ENCODE measurements at places on chromosomes 6 and 20.

DNA sequence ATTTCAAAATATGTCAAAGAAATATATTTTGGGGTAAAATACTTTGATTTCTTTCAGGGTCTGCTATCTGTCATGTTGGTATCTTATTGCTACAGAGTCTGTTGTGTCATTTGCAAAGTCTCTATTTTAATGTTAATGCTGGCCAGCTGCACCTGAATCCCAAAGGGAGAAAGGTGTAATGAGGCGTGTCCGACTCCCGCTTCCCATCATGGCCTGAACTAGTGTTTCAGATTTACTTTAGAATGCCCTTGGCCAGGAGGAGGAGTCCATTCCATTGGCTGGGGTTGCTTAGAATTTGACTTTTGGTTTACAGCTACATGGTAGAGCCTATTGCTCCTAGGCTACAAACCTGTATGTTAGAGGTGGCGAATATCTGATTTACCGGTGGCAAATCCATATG is 69.3 kb downstream of the FAM50B start:
- no peak for DNase-seq

- peak; percentile 36 for DNase-seq
Observed at GRCh38 chr6:119609865-119610264, 260.3 kb upstream of the MAN1A1 start.

- no peak for DNase-seq
Observed at GRCh38 chr20:48933017-48933766, 11.7 kb downstream of the ARFGEF2 start.

GRCh38 chr6:41578217-41579087 is 32.3 kb downstream of the FOXP4 start:
- no peak for DNase-seq

DNA sequence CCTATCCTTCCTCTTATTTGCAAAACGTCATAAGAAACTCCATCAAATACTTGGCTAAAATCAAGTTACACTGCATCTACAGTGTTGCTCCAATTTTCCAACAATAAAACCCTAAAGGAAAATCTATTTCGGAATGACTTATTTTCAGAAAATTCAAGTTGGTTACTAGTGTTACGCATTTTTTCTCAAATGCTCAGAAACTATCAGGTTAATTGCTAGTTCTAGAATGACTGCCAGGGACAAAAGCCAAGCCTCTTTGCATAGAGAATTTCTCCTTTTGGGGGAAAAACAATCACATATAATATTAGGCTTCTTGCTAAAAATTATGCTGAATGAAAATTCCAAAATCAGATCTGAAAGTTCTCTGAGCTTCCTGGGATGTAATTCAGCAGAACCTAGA is 210.2 kb downstream of the BTBD9 start:
- no peak for DNase-seq

- no peak for DNase-seq
Observed at GRCh38 chr6:55604021-55604420, 25.0 kb upstream of the HMGCLL1 start.

GRCh38 chr6:136611746-136612145 is 61.5 kb upstream of the MAP7 start:
- no peak for DNase-seq

GRCh38 chr6:139117734-139118133 is 17.1 kb upstream of the HECA start:
- no peak for DNase-seq

DNA sequence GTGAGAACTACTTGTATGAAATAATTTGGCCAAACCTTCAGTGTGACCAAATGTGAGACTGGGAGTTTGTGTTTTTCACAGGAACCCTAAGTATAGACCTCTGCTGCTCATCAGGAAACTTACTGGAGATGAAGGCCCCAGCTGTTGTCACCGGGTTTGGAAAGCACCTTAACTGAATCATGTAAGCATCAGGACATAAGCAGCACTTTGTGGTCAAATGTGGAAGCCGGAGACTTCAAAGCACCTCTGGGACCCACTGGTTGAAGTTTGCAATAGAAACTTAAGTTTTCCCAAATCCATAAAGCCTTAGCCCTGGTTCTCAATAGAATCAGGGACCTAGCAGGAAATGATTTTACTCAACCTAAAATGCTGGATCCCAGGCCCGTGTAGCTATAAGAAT is 14.3 kb downstream of the TTPAL start:
- no peak for DNase-seq

GRCh38 chr6:158737710-158738615 is 81.2 kb downstream of the EZR start:
- DNase-seq = no peak

- DNase-seq = no peak
Observed at GRCh38 chr6:168078175-168078942, 653 bp downstream of the FRMD1 start.

- no peak for DNase-seq
Observed at GRCh38 chr20:49759266-49759950, 45.7 kb upstream of the B4GALT5 start.

DNA sequence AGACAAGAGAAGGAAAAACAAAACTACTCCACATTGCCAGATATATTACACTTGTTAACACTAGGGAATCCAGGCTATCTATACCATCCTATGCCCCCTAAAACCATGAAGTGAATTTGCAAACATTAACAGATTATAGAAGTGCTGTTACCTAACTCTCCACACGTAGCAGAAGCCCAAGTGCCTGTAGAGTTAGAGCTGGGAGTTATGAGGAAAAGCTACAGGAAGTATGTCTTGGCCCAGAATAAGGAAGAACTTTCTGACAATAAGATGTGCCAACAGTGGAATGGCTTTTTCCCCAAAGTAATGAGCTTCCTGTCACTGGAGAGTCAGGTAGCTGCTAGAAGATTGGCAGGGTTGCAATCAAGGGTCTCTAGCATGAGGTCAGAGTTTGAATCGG is 32.5 kb downstream of the ADGRG6 start:
- no peak for DNase-seq

- no peak for DNase-seq
Observed at GRCh38 chr20:14570811-14571210, 233.4 kb upstream of the FLRT3 start.

DNA sequence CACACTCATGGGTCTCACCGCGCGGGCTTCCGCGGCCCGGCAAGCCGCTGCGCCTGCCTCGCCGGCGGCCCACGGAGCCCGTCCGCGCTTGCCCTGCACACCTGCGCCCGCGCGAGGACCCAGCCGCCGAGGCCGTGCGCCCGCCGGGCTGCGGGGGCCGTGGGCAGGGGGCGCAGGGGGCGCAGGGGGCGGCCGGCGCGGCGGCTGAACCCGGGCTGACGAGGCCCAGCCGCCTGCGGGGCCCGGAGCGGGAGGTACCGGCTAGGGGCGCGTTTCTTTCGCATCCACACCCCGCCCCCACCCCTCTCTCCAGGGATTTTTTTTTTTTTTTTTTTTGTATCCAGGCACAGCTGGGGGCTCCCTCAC is 43.8 kb upstream of the OSTM1 start:
- DNase-seq = no peak

DNA sequence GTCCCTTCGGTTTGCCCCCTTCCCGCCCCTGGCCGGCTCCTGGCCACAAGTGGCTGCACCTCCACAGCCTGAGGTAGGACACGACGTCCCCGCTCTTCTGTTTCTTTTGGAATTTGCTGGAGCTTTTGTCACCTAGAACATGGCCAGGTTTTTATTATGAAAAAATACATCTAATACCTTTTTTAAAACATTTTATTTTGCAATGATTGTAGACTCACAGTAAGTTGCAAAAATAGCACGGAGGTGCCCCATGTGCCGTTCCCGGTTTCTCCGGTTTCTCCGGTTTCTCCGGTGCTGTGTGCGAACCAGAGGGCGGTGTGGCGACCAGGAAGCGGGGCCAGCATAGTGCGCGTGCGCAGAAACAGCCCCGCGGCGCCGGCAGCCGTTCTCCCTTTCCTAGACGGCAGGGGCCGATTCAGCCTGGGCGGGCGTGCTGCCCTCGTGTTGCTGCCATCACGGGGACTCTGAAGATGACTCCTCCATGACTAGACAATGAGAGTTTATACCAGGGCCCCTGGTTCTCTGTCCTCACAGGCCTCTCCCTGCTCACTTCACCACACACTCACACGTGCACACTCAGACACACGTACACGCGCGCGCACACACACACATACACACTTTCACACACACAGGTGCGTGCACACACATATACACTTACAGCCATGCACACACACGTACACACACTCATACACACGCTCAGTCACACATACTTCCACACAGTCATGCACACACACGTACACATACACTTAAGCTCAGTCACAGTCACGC is 102.1 kb downstream of the TMEM242 start:
- peak; percentile 75 for DNase-seq

GRCh38 chr20:15154070-15154469 is 816.7 kb upstream of the FLRT3 start:
- DNase-seq = no peak

- no peak for DNase-seq
Observed at GRCh38 chr6:88922775-88923548, 40.5 kb downstream of the RNGTT start.

DNA sequence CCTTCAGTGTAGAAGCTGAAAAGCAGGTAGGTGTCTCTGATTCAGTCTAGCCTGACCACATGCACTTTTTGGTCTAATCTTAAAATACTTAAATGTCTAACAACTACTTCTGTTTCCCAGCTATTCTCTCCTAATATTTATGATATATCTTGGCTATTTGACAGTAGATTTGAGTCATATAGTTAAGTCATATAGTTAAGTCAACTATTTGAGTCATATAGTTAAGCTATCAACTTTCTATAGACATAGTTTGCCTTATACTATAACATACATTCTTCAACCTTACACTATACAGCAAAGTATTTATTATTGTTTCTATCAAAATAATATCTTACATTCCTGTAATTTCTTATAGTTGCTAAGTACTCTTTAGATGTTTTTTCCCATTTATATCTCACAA is 110.9 kb downstream of the GMDS start:
- no peak for DNase-seq

- peak; percentile 85 for DNase-seq
Observed at GRCh38 chr6:29870104-29870503, 42.5 kb downstream of the HLA-G start.

- no peak for DNase-seq
Observed at GRCh38 chr6:113047932-113048331, 700.8 kb downstream of the RFPL4B start.

DNA sequence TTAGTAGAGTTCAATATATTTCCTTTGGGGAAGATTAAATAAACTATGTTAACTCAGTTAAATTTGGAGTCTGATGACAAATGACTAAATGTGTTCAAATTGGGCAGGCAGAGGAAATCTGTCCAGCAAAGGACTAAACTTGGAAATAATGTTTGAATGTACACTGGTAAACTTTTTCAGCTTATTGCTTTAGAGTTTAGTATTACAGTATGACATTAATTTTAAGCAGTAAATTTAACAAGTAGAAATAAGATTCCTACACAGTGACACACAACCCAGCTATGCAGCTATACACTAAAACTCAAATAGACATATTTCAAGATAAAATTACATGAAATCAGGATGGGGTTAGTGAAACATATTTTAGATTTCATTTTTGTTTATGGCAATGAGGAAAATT is 42.6 kb upstream of the HDGFL1 start:
- DNase-seq = no peak

DNA sequence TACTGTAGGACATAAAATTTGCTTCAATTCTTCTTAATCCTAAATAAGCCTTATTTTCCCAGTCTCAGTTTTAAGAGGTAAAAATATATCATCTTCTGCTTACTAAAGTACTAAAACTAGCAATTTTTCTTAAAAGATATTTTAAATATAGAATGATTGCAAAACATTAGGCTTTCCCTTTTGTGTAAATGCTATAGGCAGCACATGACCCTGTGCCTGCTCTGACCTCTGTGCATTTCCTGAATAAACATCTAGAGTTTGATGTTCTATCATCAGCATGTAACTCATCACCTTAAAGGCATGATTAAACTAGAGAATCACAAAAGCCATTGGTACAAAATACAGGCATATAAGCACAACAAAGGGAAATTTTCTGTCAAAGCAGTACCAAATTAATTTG is 422.7 kb downstream of the TFAP2B start:
- no peak for DNase-seq

DNA sequence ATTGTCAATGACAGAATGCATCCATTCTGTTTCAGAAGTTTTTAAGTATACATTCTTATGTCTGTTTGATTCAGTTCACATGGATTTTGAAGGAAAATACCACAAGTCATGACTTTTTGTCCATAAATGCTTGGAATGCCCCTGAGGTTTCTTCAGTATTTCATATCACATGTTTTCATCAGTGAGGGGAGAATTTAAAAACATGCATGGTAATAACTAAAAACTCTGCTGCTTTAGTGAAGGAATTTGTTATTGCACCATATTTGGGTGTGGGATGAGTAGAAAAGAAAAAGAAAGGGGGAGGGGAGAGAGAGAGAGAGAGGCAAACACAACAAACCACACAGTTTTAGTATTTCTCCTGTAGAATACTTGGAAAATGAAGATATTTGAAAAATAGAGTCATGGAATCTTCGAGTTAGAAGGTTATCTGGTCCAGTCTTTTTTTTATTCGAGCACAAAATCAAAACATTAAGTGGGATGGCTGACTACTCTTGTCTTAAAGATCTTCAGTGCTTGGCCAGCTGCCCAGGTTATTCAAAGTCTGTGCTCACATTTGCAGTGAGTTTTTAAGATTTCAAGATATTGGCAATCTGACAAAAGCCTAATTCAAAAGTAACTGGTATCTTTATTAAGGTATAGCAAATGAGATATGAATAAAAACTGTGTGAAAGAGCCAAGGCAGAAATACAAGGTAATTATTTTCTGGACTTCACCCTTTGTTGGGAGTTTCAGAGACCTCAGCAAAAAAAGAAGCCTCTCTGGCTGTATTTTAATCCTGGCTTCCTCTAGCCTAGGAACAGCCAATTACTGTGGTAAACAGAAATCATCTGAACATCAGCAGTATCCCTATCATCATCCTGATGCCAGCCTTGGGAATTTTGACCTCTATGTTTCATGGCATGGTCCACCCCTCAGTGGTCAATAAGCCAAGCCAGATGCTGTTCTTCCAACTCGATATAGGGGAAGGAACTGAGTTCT is 687.9 kb upstream of the CITED2 start:
- DNase-seq = no peak

DNA sequence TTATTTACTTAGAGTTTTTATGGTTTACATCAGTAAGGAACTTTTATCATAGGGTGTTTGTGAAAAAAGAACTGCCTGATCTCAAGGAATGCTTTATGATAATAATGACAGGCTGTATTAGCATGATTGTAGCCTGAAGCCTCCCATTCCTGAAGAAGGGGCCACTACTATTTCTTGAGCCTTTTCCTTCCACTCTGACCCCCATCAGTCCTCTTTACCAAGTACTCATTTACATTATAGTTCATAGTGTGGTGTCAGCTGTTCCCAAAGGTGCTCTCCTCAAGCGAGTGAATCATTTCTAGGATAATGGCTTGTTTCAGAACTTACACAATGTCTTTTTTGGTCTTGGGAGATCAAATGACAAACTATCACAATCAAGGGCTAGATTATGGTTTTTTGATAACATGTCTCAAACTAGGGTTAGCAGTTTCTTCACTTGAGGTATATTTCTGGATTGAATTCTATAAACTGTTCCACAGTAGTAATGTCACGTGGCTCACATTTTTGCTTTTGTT is 283.6 kb downstream of the CDKAL1 start:
- DNase-seq = no peak

- DNase-seq = no peak
Observed at GRCh38 chr6:81023007-81023582, 729.4 kb downstream of the TENT5A start.

- DNase-seq = no peak
Observed at GRCh38 chr6:129320892-129321291, 389.1 kb downstream of the ARHGAP18 start.

Measured in common myeloid progenitor, CD34-positive (primary cell).